ENCODE measurements at places on chromosomes 12 and 14. TPM values are rescaled to one million over a fixed set of nuclear protein-coding genes. Genes with fewer than 3 reads are reported as not detected.

HOXC12 gene
- not detected for total RNA-seq

BCL2L2 gene
- total RNA-seq = 19.2 TPM

ZFYVE1 gene
- 11.9 TPM for total RNA-seq

TOMM20L gene
- not detected for total RNA-seq

KHNYN gene
- total RNA-seq = 51.4 TPM

GPN3 gene
- 17.2 TPM for total RNA-seq

TEX52 gene
- total RNA-seq = not detected

HVCN1 gene
- total RNA-seq = 9.9 TPM

DNA sequence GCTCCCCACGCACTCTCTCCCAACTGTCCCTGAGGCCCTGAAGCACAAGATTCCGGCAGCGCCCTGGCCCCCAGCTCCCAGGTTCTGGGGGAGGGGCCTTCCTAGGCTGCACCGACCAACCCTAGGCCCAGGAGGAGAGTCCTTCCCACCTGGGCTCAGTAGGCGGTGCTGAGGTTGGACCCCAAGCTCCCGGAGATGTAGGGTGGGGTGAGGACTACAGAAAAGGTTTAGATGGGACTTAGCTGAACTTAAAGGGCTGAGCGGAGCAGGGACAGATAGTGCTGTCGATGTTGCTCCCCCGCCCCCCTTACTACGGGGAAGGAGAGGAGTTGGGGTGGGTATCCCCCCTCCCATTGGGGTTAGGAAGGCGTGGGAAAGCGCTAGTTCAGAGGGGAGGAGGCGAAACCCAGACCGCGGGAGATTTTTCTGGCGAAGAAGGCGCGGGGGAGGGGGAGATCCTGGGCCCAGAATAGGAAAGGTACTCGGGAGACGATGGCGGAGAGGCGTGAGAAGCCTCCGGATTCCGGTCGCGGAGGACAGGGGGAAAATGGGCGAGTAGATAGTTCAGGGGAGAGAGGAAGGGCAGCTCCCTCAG is 4.2 kb upstream of the BAZ2A start:
- DNase-seq = no peak

DNA sequence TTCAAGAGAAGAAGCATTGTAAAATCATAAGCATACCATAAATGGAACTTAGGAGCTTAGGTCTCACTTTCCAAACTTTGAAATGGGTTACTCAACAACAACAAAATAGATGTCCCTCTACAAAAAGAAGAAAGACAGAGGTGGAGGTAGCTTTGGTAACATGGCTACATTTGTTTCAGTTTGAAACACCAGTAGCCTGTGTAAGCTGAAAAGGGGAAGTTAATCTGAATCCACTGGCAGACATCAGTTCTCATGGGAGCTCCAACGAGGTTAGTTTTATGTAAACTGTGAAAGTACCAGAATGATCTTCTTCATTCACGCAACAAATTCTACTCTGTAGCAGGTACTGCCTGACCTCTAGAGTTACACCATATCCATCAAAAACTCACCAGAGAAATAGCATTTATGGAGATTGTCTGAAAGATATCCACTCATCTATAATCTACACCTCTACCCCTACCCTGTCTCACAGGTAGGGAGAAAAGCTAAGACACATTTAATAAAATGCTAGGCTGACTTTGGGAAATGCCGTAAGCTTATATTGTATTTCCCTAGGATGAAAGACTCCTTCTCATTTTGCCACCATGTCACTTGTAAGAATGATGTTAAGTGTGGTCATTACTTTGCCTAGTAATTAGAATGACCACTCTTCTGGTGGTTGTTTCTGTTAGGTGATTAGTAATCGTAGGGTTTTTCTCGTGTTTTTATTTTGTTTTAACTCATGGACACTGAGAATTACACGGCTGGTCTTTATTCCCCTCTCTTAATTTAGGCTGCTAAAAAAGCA is 224.1 kb downstream of the ASCL1 start:
- DNase-seq = no peak

GRCh38 chr12:15982471-15982870 is 71.3 kb downstream of the DERA start:
- no peak for DNase-seq

- DNase-seq = no peak
Observed at GRCh38 chr14:34583525-34583924, 44.0 kb upstream of the EAPP start.

DNA sequence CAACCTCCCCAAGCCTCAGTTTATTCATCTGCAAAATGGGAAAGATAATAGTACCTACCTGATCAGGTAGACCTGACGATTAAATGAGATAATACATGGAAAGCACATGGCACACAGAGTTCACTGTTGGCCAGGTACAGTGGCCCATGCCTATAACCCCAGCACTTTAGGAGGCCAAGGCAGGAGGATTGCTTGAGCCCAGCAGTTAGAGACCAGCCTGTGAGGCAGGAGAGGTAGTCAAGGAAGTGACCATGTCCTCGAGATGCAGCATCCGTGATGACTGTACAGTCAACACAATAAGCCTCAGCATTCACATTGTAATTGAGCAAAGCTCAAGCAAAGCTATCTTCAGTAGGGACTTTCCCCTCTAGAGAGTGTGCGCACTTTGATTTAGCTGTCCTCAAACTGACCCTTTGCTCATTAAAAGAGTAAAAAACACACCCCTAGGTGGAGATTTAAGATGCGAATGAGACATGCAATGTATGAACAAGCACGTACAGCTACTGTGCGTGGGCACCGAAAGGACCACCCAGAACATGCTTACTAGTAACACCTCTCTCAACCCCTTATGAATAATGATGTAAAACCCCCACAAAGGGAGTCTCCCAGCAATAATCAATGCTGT is 9.9 kb downstream of the ISCU start:
- DNase-seq = no peak

- no peak for DNase-seq
Observed at GRCh38 chr12:15856097-15856982, 25.8 kb upstream of the STRAP start.

DNA sequence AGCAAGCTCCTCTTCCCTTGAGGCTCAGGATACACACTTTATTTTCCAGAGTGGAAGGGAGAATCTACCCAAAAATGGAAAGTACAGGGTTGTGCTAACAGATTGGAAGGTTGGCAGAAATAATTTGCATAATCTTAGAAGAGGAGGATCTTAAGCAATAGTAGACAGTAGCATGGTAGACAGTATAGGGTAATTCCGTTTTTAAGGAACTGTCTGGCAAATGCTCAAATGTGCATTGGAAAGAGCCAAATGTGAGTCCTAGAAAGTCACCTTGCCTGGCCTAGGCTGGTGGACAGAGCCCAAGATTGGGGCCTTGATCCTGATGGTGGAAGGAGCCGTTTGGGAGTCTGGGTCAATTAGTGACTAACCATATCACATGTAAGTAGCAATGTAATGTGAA is 13.1 kb upstream of the CARMIL3 start:
- no peak for DNase-seq

DNA sequence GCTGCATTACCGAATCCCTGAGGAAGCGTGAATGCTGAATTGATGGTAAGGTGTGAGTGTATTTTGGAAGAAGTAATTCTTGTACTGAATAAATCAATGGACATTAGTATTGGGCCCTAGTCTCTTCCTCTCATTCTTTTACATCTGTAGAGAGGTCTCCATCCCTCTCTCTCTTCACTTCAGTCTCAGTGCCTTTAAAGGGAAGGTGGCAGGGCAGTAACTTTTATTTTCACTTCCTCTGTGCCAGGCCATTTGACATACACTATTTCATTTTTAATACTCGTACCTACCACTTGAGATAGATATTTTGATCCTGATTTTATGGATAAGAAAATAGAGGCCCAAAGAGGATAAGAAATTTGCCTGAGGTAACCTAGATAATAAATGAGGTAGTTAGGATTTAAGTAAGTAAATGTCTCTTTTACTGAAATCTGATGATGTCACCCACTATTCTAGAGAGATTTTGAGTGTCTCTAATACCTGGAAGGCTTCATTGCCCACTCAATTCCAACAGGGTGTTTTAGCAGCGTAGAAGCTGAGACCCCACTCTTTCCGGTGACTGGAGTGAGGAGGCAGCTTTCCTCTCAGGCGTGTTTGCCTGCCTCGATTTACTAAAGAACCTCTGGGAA is 177.9 kb upstream of the PRICKLE1 start:
- no peak for DNase-seq

- no peak for DNase-seq
Observed at GRCh38 chr14:68271913-68272391, 452.4 kb downstream of the RAD51B start.

GRCh38 chr12:54052438-54053002 is 1.1 kb upstream of the HOXC4 start:
- DNase-seq = no peak

- DNase-seq = no peak
Observed at GRCh38 chr12:96167492-96167891, 26.7 kb upstream of the ELK3 start.

GRCh38 chr14:33056213-33056612 is 117.5 kb downstream of the NPAS3 start:
- no peak for DNase-seq

GRCh38 chr12:85394809-85395208 is 114.8 kb downstream of the ALX1 start:
- no peak for DNase-seq

DNA sequence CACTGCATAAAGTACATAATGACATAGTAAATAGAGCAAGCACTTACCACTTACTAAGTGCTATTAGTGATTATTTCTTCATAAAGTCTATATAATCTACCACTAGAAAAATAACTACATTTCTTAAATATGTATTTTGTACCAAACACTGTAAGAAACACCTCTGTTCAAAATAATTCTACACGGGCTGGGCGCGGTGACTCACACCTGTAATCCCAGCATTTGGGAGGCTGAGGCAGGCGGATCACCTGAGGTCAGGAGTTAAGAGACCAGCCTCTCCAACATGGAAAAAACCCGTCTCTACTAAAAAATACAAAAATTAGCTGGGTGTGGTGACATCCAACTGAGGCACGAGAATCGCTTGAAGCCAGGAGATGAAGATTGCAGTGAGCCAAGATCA is 38.9 kb downstream of the ATG2B start:
- no peak for DNase-seq

GRCh38 chr12:11171969-11172675 is 1.1 kb downstream of the SMIM10L1 start:
- DNase-seq = peak; percentile 29

DNA sequence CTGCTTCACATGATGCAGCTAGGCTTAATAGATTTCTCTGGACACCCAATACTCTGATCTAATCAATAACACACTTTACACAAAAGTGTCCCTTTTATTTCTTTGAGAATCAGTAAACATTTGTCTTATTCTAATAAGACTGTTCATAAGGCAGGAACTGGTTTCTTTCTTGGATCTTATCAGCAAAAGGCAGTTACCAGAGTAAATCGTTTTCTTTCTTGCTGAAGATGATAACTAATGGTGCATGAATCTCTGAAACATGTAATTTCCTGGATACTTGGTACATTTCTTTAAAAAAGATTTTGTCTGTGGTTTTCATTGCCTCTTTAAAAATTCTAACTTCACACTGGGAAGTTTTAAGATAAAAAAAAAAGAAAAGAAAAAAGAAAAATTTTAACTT is 39.6 kb downstream of the WIF1 start:
- DNase-seq = no peak

DNA sequence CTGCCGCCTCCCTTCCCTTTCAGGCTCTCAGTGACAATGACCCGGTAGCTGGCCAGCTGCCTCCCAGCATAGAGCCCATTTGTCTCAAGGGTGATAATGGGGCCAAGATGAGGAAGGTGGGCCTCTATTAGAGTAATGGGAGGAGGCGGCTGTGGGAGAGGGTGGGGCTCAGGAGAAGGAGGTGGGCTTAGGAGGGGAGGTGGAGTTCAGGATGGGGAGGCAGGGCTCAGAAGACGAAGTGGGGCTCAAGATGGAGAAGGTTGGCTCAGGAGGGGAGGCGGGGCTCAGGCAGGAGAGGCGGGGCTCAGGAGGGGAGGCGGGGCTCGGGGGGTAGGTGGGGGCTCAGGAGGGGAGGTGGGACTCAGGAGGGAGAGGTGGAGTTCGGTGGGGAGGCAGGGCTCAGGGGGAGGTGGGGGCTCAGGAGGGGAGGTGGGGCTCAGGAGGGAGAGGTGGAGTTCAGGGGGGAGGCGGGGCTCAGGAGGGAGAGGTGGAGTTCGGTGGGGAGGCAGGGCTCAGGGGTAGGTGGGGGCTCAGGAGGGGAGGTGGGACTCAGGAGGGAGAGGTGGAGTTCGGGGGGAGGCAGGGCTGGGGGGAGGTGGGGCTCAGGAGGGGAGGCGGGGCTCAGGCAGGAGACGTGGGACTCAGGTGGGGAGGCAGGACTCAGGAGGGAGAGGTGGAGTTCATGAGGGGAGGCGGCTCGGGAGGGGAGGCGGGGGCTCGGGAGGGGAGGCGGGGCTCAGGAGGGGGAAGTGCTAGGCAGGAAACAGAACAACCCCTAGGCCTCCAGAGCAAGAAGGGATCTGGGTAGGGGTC is 36.8 kb downstream of the IQSEC3 start:
- DNase-seq = no peak

DNA sequence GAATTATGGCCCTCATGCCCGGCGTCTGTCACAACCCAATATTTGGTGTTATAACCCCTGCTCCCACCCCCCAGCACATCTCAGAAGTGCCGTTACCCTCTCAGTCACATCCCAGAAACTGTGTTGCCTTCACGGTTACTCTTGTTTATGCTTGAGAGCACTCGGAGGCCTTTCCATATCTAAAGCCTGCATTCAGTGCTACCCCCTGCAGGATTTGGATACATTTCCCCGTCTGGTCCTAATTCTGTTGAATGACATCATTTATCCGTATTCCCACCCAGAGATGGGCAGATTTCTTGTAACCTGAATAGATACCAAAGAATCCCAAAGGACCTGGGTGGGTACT is 19.1 kb upstream of the FOS start:
- DNase-seq = peak; percentile 73

GRCh38 chr14:89093083-89093730 is 268.8 kb downstream of the TTC8 start:
- no peak for DNase-seq

DNA sequence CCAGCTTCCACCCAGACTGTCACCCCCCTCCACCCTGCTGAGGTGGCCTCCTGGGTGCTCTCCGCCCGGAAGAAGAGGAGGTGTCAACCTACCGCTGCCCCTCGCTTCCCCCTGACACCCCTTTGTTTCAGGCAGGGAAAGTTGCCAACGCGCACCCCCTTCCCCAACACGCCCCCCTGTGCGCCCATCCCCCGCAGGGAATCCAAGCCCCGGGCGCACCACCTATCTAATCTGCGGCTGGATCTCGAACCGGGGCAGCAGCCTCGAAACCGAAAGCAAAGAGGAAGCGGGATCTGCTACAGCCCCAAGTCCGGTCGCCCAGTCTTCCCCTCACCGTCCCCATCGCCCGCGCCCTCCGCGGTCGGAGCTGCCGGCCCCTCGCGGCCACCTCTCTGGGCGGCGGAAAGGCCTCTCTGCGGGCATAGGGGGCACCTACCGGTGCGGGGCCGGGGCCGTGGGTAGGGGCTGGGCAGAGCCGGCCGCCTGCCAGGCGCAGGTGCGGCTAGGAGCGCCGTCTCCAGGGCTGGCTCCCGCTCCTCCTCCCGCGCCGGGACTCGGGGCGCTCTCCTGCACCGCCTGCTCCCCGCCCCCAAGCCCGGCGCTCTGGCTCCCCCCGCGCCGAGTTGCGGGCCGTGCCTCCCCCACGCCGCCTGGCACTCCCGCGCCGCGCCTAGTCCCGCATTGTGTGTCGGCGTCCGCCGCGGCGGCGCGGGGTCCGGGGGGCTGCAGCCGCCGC is 18.3 kb upstream of the PLEKHH1 start:
- no peak for DNase-seq

- no peak for DNase-seq
Observed at GRCh38 chr14:93029911-93030508, 85.7 kb downstream of the ITPK1 start.
